ENCODE measurements at places on chromosomes 1 and 21.

- DNase-seq: no peak
These were observed 23.9 kb downstream of the DNAJC16 start for GRCh38 chr1:15550573-15550972.

GRCh38 chr1:238450976-238451375, 560.3 kb upstream of the ZP4 start:
- no peak for DNase-seq

DNA sequence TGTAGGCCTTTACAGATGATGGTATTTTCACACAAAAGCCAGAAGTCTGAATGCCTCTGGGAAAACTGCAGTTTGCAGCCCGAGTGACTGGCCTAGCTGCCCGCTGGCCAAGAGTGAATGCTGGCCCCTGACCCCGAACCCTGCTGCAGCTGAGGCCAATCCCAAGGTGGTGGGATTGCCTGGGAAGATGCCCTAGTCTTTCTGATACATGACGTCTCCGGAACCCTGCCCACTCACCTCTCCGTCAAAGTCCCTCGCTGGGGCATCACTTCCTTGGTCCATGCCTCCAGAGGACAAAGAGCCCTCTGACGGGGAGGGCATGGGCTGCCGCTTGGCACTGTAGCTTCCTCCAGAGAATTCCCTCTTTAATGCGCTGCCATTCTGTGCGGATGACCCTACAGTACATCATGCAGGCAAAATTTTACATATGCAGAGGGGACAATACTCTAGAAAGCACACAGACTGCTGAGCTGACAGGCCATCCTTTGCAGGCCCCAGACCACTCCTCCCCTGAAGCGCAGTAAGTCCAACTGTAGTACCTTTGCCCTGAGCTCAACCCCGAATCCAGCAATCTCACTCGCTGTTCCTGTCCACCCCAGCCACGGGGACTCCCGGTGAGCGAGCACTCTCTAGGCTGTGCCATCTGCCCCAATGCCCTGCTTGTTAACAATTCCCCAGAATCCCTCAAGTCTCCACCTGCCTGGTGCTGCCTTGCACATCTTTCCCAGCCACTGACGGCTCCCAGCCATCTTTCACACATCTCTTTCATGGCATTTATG, 54.7 kb downstream of the COQ8A start:
- no peak for DNase-seq

GRCh38 chr1:212433577-212434462, 1.1 kb downstream of the NENF start:
- no peak for DNase-seq

DNA sequence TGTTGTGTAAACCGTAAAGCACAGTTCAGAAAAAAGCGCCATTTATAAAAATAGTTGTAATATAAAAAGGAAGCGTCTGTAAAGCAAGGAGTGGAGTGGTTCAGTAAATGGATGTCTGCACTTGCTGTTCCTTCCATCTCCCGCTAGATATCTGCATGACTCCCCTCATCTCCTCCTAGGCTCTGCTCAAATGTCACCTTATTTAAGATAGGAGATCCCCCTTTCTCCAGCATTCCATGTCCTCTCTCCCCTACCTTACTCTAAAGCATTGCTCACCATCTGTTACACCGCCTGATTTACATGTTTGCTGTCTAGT, 745 bp downstream of the MUL1 start:
- DNase-seq: no peak

GRCh38 chr21:37074197-37074510, 1.1 kb downstream of the TTC3 start:
- no peak for DNase-seq

DNA sequence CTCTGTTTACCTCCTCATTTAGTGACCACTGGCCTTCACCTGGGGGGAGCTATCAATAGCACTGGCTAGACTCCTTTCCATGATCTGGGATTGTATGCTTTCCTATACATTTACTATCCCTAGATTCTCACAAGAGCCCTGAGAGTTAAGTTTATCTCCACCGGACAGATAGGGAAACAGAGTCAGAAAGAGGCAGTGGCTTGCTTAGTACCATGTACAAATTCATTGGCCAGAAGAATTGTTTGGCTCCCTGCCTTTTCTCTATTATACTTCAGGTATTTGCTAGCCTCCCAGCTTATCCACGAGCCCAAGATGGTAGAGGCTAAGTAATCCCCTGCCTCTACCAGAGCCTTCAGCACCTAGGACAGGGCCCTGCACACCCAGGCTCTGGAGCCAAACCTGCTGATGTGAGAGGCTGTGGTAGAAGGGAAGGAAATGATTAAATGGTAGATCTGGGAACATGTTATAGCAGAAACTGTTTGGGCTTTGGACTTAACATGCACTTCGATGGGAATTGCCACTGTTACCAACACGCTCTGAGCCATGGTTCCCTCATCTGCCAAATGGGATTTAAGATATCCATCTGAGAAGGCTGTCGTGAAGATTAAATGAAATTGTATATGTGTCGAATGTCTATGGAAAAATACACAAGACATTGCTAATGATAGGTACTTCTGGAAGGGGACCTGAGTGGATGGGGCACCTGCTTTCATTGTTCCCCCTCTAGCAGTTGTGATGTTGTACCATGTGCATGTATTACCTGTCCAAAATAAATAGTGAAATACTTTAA, 3.1 kb upstream of the BLACAT1 start:
- DNase-seq: no peak

GRCh38 chr1:218164930-218165700, 120.0 kb upstream of the RRP15 start:
- DNase-seq: no peak

DNA sequence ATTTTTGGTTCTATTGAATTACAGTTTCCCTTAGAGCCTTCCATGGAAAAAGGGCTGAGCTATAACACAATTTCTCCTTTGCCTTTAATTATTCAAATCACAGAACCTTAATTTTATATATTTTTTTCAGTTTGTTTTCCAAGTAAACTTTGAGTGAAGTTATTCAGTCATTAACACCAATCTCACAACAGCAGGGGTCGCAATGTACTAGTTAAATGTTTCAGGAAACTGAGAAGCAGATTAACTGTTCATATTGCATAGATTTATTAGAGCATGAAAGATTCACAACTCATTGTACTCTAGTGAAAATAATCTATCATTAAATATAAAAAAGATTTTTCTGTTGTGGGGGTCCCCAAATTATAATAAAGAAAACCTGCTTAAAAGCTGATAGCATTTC, 64.1 kb downstream of the KIFAP3 start:
- DNase-seq: no peak

DNA sequence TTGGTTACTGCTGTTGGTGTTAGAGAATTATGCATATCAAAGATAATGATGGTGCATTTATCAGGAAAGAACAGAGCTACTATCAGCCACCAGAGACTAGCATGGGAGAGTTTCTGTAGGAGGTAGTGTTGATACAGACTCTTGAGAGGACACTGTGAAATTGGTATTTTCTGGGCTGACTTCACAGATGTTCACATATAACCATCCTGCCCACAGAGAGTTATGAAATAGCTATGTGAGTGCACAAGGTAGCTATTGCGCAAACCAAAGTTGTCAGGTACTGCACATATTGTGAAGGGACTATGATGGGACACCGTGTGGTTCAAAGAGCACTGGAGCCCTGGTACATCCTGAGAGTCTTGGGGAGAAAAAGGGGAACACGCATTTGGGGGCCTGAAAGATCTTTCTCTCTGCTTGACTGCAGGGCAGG, 1.4 kb upstream of the TLCD4 start:
- no peak for DNase-seq

DNA sequence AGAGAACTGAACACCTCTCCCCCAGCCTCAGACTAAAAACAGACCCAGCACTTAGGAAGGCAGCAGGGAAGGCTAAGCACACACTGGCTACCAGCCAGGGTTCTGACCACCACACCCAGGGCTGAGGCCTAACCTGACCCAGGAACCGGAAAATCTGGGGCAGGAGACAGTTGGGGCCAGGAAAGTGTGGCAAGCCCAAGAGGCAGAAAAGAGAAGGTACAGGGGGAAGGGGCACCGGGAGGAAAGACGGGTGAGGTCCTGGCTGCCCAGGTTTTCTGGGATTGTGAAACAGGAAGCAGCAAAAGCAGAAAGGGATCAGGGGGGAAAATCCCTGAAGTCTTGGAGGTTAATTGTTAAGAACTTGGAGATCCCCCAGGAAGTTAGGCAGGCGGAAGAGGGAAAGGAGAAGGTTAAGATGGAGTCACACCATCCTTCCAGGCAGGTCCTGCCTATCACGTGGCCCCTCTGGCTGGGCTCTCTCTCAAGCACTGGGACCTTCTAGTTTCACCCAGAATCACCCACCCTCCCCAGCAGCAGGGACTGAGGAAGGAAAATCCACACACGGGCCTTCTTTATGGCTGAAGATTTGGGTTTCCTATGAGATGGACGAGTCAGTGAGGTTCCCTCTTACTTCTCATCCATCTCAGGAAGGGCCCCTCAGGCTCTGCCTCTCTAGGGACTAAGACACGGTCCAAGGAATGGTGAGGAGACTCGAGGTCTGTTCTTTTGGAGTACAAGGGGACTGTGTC, 2.6 kb downstream of the HDGF start:
- DNase-seq: no peak

- DNase-seq: no peak
These were observed 49.3 kb downstream of the RAB3GAP2 start for GRCh38 chr1:220222939-220223338.

GRCh38 chr21:38664315-38664714, 141.4 kb upstream of the ETS2 start:
- no peak for DNase-seq

- no peak for DNase-seq
These were observed 7.6 kb downstream of the KPNA6 start for GRCh38 chr1:32115496-32115895.

DNA sequence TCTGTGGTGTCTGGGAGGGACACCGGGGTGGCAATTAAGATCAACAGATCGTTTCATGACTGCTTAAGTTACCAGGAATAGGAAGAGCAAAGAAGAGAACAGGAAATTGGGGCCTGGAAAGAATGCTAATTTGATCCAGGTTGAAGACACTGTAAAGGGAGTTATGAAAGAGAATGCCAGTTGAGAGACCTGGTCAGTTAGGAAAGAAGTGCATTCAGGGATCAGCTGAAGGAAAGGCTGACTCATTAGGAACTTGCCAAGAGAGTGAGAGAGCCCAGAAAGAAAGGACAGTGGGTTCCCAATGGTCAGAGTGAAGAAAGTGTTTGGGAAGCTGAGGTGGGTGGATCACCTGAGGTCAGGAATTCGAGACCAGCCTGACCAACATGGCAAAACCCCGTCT, 119.6 kb downstream of the UBE2U start:
- no peak for DNase-seq
